Gastroesophageal sphincter (tissue), 4 donors: ENCODE measurements at places on chromosomes 7 and 10.

GRCh38 chr7:108134486-108134885 is 4.3 kb upstream of the LAMB4 start:
- H3K4me3 ChIP-seq = no peak overlapping the region
- ATAC-seq = no peak
- no peaks in the 10 kb centered on the region for H3K27me3 ChIP-seq
- no peaks in the 10 kb centered on the region for H3K36me3 ChIP-seq
- H3K4me1 ChIP-seq = no peaks in the 10 kb centered on the region

GRCh38 chr7:30285067-30285535 is 704 bp downstream of the ZNRF2 start:
- H3K36me3 ChIP-seq = no peaks in the 10 kb centered on the region
- H3K27me3 ChIP-seq = no peaks in the 10 kb centered on the region
- H3K4me3 ChIP-seq = peak overlapping the region; percentile 93
- ATAC-seq = peak; percentile 30
- peaks cover 9% of the 10 kb centered on the region for H3K4me1 ChIP-seq

DNA sequence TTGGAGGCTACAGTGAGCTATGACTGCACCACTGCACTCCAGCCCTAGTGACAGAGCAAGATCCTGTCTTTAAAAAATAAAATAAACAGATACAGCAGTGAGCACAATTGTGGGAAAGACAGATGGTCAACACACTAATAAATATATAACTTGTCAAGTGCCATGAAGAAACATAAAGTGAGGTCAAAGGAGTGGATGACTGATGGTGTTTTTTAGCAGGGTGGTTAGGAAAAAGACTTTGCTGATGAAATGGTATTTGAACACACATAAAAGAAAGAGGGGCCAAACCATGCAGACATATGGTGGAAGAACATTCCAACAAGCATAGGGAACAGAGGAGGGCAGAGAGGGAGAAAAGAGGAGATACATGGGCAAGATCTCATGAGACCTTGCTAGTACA is 392.7 kb upstream of the AUTS2 start:
- H3K27me3 ChIP-seq = no peaks in the 10 kb centered on the region
- H3K27ac ChIP-seq = no peak overlapping the region
- no peak for ATAC-seq
- H3K4me1 ChIP-seq = no peaks in the 10 kb centered on the region

DNA sequence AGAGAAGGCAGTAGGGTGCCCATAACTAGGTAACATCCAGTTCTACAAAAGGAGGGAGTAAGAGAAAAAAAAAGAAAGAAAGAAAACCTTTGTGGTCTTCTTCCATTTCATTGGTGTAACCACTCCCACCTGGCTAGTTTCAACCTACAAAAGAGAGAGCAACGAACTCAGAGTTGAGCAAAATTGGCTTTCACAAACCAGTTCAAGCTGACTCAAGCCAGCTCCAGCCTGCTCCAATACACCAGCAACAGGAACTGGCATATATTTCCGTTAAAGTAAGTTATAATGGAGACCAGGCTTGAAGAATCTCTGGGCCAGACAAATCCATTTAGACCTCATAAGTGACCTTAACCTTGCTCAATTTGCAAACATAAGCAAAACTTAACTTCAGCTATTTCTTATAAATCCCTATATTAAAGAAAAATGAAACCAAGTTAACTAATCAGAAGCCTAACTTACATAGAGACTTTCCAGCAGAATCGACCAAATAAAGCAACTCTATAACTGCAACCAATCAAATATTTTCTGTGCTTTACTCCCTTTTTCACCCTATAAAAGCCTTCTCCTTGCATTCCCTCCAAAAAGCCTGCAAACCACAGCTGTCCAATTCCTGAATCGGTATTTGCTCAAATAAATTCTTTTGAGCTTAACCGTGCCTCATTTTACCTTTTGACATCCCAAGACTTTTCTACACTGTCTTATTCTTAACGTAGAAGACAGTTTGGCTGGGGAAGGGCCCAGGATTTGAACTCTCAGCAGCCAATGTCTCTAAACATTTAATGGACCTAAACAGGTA is 10.1 kb downstream of the ANKRD22 start:
- no peak overlapping the region for H3K27ac ChIP-seq
- no peak overlapping the region for H3K4me3 ChIP-seq
- H3K36me3 ChIP-seq = no peaks in the 10 kb centered on the region
- H3K27me3 ChIP-seq = no peaks in the 10 kb centered on the region

GRCh38 chr7:151381098-151381347 is 28.8 kb downstream of the WDR86 start:
- H3K4me3 ChIP-seq = no peak overlapping the region
- ATAC-seq = no peak
- H3K36me3 ChIP-seq = peaks cover 40% of the 10 kb centered on the region
- H3K27me3 ChIP-seq = peaks cover 52% of the 10 kb centered on the region
- no peak overlapping the region for H3K27ac ChIP-seq
- H3K4me1 ChIP-seq = no peaks in the 10 kb centered on the region

GRCh38 chr10:119725517-119725827 is 378 bp upstream of the INPP5F start:
- H3K27me3 ChIP-seq = no peaks in the 10 kb centered on the region
- no peak for ATAC-seq
- peak overlapping the region; percentile 70 for H3K27ac ChIP-seq
- H3K4me3 ChIP-seq = peak overlapping the region; percentile 96
- peaks cover 45% of the 10 kb centered on the region for H3K4me1 ChIP-seq

- H3K4me3 ChIP-seq = no peak overlapping the region
- no peaks in the 10 kb centered on the region for H3K27me3 ChIP-seq
- no peaks in the 10 kb centered on the region for H3K36me3 ChIP-seq
- H3K27ac ChIP-seq = no peak overlapping the region
These were observed 1066.3 kb downstream of the CNTNAP2 start for GRCh38 chr7:147182874-147183273.

DNA sequence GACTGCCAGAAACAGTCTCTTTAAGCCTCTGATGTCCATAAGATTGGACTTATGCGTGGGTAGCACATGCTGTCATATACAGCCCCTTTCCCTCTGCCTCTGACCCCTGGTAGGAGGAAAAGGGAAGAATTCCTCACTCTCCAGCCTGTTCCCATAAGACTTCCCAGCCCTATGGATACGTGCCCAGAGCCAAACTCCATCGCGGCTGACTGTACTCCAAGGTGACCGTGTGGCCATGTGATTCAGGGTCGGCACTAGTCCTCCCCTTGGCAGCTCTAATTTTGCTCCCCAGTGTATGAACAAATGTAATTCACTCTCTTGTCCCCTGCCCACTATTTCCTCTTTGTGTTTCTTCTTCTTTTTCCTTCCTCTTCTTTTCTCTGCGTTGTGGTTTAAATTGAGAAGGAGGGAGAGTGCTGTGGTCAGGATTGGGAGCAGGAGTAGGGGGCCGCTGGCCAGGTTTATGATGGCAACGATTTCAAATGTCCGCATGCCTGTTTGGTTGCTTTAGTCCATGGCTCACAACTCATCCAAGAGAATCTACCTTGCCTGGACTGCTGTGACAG is 43.8 kb downstream of the PRLHR start:
- no peaks in the 10 kb centered on the region for H3K27me3 ChIP-seq
- no peaks in the 10 kb centered on the region for H3K4me1 ChIP-seq
- ATAC-seq = no peak
- H3K27ac ChIP-seq = no peak overlapping the region

GRCh38 chr10:45443101-45444009 is 69.3 kb downstream of the ALOX5 start:
- no peak overlapping the region for H3K27ac ChIP-seq
- peaks cover 32% of the 10 kb centered on the region for H3K27me3 ChIP-seq
- no peaks in the 10 kb centered on the region for H3K4me1 ChIP-seq

- ATAC-seq = no peak
- H3K27ac ChIP-seq = no peak overlapping the region
- H3K4me1 ChIP-seq = no peaks in the 10 kb centered on the region
These were observed 162.1 kb downstream of the NRG3 start for GRCh38 chr10:82037076-82037475.

DNA sequence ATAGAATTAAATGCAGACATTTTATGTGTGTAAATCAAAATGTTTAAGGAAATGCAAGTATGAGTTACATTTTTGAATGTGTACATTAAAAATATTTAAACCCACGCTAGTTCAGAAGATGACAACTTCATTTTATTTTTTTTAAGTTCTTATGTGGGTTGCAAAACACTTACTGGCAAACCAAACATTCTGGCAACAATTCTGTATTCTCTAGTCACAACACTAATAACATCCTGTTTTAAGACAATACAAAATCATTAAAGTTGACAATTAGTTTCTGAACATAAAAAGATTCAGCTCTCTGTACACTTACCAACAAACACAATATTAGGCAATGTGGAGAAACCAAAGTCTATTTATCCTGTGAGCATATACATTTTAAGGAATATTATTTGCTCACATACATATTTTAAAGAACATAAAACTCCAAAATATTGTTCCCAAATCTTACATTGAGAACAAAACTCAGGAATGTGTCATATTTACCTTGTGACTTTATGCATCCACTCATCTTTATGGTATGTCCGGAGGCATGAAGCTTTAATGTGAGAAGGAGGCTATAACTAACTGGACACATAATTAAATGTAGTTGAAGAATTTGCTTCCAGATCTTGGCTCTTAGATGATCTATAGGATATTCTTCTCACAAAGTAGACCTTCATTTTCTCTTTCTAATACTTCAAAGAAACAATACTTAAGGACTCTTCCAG is 134.7 kb downstream of the DGKB start:
- H3K36me3 ChIP-seq = no peaks in the 10 kb centered on the region
- H3K27ac ChIP-seq = no peak overlapping the region
- no peaks in the 10 kb centered on the region for H3K27me3 ChIP-seq
- H3K4me1 ChIP-seq = peaks cover 26% of the 10 kb centered on the region

DNA sequence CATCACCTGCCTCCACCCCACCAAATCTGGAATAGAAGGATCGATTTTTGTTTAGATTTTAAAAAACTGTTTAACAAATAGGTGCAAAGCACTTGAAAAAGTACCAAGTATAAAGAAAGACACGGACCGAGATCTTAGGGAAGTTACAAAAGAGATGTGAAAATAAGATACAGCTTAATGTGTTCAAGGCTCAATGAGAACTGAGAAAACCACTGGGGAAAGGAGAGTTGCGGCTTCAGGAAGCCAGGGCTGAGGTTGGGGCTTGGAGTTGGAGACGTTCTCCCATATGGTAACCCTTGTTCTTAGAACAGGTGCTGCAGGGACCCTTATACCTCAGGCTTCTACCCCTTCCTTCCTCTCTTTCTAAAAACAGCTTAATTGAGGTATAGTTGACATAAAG is 140.2 kb downstream of the FANK1 start:
- no peaks in the 10 kb centered on the region for H3K4me1 ChIP-seq
- H3K36me3 ChIP-seq = no peaks in the 10 kb centered on the region
- no peak for ATAC-seq
- no peak overlapping the region for H3K4me3 ChIP-seq
- peaks cover 10% of the 10 kb centered on the region for H3K27me3 ChIP-seq
- no peak overlapping the region for H3K27ac ChIP-seq

DNA sequence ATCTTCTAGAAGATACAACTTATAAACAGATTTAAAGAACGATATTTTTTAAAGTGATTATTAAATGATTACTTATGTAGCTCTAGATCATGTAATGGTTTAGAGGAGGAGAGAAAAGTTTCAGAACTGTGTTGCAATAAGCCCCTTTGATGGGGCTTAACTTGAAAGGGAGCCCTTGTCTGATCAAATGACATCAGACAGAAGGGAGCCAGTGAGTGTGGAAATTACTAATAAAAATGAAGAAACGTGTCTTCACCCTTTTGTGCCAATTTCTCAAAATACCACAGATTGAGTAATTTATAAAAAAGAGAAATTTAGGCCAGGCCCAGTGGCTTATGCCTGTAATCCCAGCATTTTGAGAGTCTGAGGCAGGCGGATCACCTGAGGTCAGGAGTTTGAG is 318.2 kb downstream of the EXOC4 start:
- peak; percentile 55 for ATAC-seq
- H3K4me3 ChIP-seq = no peak overlapping the region
- no peaks in the 10 kb centered on the region for H3K36me3 ChIP-seq
- no peak overlapping the region for H3K27ac ChIP-seq
- no peaks in the 10 kb centered on the region for H3K27me3 ChIP-seq
- H3K4me1 ChIP-seq = no peaks in the 10 kb centered on the region

GRCh38 chr10:83965473-83965872 is 173.8 kb upstream of the GHITM start:
- no peak overlapping the region for H3K4me3 ChIP-seq
- H3K36me3 ChIP-seq = no peaks in the 10 kb centered on the region
- H3K27me3 ChIP-seq = no peaks in the 10 kb centered on the region
- no peak for ATAC-seq

DNA sequence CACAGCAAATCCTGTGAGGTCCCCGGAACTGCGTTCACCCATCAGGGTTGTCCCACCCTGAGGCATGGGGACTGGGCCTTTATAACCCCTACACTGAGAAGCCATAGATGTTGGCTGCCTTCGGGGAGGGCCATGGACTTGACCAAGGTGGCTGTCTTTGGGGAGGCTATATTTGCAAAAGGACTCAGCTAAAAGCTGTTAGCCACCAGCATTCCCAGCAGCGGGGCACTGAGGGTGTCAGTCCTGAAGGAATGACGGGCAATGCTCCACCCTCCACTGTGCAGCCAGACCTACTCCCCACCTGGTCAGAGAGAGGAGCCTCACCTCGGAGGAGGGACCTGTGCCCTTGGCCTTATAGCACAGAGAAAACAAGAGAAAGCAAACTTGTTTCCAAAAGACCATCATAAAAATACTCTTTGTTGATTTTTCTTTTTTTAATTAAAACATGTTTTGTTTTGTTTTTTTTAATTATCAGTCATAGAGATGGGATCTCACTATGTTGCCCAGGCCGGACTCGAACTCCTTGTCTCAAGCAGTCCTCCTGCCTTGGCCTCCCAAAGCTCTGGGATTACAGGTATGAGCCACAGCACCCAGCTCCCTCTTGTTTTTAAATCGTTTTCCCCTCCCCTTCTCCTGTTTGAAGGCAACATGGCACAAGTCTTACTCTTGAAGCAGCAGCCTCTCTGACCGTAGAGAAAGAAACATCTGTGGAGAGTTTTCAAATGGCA is 26.7 kb upstream of the CUX1 start:
- no peaks in the 10 kb centered on the region for H3K27me3 ChIP-seq
- no peak for ATAC-seq
- no peak overlapping the region for H3K27ac ChIP-seq
- H3K4me1 ChIP-seq = no peaks in the 10 kb centered on the region
- no peak overlapping the region for H3K4me3 ChIP-seq

- no peak overlapping the region for H3K4me3 ChIP-seq
- no peaks in the 10 kb centered on the region for H3K27me3 ChIP-seq
- no peak overlapping the region for H3K27ac ChIP-seq
- no peaks in the 10 kb centered on the region for H3K36me3 ChIP-seq
- ATAC-seq = no peak
These were observed 26.5 kb downstream of the BTRC start for GRCh38 chr10:101380353-101381017.

DNA sequence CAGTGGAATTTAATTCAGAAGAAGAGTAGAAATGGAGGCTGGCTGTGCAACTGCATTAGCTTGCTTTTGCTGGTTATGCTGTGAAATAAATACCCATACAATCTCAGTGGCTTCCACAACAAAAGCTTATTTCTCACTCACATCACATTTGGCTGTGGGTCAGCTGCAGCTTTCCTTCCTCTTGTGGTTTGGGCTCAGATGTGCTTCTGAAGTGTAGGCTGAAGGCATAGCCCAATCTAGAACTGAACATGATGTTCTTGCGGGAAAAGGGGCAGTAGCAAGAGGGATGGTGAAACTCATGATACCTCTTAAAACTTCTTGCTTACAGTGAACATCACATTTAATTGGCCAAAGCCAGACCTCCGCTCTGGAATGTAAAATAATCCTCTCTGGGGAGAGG is 119.9 kb downstream of the HECW1 start:
- no peak overlapping the region for H3K27ac ChIP-seq
- H3K4me3 ChIP-seq = no peak overlapping the region
- ATAC-seq = no peak
- no peaks in the 10 kb centered on the region for H3K27me3 ChIP-seq
- no peaks in the 10 kb centered on the region for H3K36me3 ChIP-seq
